ENCODE measurements at places on chromosomes 6 and 20.
A peak's percentile ranks its signal among the peaks of the same experiment; 100 is the strongest.

GRCh38 chr6:13285705-13286104 lies 42.6 kb downstream of the TBC1D7 start:
- H3K27ac ChIP-seq, result no peak overlapping the region
- no peak for DNase-seq
- H3K27me3 ChIP-seq, result no peaks in the 10 kb centered on the region
- peaks cover 45% of the 10 kb centered on the region for H3K36me3 ChIP-seq

DNA sequence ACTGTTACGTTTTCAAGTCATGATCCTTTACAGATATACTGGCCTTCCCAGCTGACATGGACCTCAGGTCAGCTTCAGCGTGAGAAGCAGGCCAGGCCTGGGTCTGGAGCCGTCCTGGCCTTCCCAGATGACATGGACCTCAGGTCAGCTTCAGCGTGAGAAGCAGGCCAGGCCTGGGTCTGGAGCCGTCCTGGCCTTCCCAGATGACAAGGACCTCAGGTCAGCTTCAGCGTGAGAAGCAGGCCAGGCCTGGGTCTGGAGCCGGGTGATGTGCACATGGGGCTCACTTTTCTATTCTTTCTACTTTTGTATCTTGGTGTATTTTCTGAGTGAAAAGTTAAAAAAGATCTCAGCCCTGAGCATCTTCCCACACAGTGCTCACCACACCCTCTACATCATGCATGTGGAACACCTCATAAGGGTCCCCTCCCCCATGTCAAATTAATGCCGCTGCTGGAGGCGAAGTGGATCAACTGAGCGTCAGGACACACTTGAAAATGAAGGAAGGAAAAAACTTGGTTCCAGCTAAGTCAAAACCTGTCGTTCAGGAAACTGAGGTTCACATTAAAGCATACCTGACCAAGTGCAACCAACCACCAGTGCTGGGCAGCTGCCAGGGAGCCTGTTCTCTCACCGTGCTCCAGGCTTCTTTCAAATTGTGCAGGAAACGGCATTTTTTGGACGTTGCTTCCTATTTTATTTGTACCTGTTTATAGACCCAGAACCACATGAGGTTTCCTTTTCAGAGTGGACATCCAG lies 32.2 kb downstream of the KIF25 start:
- H3K27ac ChIP-seq, result no peak overlapping the region
- H3K36me3 ChIP-seq, result no peaks in the 10 kb centered on the region
- H3K4me3 ChIP-seq, result no peak overlapping the region

DNA sequence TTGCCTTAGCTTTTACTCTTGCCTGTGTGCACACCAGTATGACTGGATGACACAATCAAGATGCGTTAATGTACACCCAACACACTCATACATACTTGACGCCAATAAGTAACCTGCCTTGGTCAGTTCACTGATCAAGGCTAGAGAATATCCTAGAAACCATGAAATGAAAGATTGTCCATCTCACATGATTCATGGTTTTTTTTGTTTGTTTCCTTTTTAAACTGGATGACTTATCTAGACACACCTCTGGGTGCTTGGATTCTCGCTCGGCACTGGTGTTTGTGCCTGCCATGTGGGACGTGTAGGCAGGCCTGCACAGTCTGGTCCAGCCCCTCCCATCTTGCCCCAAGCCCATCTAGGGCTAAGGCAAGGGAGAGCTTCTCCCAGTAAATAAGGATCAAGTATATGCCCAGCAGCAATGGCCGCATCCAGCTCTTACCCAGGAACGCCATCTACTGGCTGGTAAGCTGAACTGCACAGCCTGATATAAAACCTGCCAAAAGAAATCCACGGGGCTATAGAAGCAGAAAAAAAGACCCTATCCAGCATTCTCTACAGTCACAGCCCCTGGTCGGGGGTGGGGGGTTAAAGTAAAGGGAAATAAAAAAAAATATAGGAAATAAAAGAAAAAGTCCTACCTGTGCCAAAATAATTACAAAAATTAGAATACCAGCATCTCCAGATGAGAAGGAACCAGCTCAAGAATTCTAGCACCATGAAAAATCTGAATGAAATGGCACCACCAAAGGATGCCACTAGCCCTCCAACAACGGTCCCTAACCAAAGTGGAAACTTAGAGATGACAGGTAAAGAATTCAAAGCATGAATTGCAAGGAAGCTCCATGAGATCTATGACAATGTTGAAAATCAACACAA lies 73.3 kb downstream of the OTOR start:
- peak; percentile 10 for DNase-seq
- H3K27ac ChIP-seq, result no peak overlapping the region
- no peaks in the 10 kb centered on the region for H3K36me3 ChIP-seq
- H3K4me3 ChIP-seq, result no peak overlapping the region

- no peak for DNase-seq
- H3K36me3 ChIP-seq, result no peaks in the 10 kb centered on the region
- no peaks in the 10 kb centered on the region for H3K4me1 ChIP-seq
- no peak overlapping the region for H3K27ac ChIP-seq
- no peak overlapping the region for H3K4me3 ChIP-seq
These were observed 4.8 kb downstream of the F13A1 start for GRCh38 chr6:6315660-6316059.

GRCh38 chr6:42210551-42210950 lies 7.1 kb downstream of the MRPS10 start:
- H3K36me3 ChIP-seq, result peaks cover 68% of the 10 kb centered on the region
- no peak overlapping the region for H3K4me3 ChIP-seq
- no peak for DNase-seq
- no peaks in the 10 kb centered on the region for H3K27me3 ChIP-seq
- no peak overlapping the region for H3K27ac ChIP-seq

GRCh38 chr20:16212790-16213189 lies 360.5 kb downstream of the KIF16B start:
- H3K4me1 ChIP-seq, result no peaks in the 10 kb centered on the region
- H3K4me3 ChIP-seq, result no peak overlapping the region
- no peak for DNase-seq
- H3K27me3 ChIP-seq, result no peaks in the 10 kb centered on the region
- no peak overlapping the region for H3K27ac ChIP-seq
- H3K36me3 ChIP-seq, result no peaks in the 10 kb centered on the region

GRCh38 chr6:148530394-148530953 lies 187.8 kb downstream of the SASH1 start:
- no peak overlapping the region for H3K27ac ChIP-seq
- no peak for DNase-seq
- H3K4me1 ChIP-seq, result no peaks in the 10 kb centered on the region
- H3K36me3 ChIP-seq, result no peaks in the 10 kb centered on the region
- peaks cover 2% of the 10 kb centered on the region for H3K27me3 ChIP-seq

DNA sequence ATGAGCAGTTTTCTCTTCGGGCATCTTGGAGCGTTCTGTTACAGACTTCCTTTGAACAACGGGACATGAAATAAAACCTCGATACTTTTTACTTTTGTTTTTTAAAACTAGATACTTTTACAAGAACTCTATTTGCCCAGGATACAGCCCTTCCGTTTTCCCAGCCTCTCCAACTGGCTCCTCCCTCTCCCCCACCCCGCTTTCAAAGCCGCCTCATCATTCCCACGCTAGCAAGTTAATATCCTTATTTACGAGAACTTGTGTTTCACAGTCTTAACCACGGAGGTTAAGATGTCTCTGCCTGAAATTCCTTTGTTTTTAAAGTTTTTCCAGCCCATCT lies 241 bp upstream of the CFAP206 start:
- no peak for DNase-seq
- peak overlapping the region; percentile 79 for H3K4me3 ChIP-seq
- peaks cover 7% of the 10 kb centered on the region for H3K4me1 ChIP-seq
- H3K27ac ChIP-seq, result no peak overlapping the region

- DNase-seq, result no peak
- peaks cover 68% of the 10 kb centered on the region for H3K4me1 ChIP-seq
- peak overlapping the region; percentile 93 for H3K4me3 ChIP-seq
- no peaks in the 10 kb centered on the region for H3K27me3 ChIP-seq
- peaks cover 17% of the 10 kb centered on the region for H3K36me3 ChIP-seq
These were observed 60.3 kb downstream of the UTRN start for GRCh38 chr6:144345451-144345850.

DNA sequence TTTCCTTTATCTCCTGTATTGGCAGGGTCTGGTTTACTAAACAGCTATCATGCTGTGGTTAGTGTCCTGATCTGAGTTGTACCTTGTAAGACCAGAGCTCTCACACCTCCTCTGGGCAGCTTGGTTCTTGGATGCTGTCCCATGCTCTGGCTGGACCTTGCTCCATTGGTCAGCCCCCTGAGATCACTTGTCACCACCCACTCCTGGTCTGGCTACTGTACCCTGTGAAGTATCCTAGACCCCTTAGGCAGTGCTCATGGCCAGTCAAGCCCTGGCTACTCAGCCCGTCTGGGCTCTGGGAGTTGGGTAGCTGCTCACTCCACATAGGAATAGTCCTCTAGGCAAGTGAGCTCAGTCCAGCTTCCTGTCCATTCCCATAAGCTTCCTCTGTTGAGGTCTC lies 31.1 kb downstream of the ADGRF4 start:
- no peak overlapping the region for H3K4me3 ChIP-seq
- H3K27ac ChIP-seq, result no peak overlapping the region
- peaks cover 28% of the 10 kb centered on the region for H3K27me3 ChIP-seq
- no peak for DNase-seq
- H3K36me3 ChIP-seq, result no peaks in the 10 kb centered on the region
- H3K4me1 ChIP-seq, result peaks cover 5% of the 10 kb centered on the region

DNA sequence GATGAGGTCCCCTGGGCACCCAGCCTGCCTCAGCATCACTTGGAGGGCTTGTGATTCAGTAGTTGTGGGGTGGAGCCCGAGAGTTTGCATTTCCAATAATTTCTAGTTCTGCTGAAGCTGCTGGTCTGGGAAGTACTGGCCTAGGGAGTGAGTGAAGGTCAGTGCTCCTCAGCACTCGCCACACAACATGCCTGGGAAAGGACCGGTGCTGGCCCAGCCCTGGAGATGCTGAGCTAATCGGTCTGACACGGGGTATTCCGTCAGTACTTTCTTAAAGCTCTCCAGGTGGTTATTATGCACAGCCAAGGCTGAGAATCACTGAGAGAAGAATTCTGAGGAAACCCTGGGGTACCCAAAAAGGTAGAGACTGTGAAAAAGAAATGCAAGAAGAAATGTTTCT lies 228.2 kb downstream of the TMEM242 start:
- H3K27me3 ChIP-seq, result no peaks in the 10 kb centered on the region
- no peak overlapping the region for H3K27ac ChIP-seq
- peaks cover 25% of the 10 kb centered on the region for H3K4me1 ChIP-seq
- peaks cover 18% of the 10 kb centered on the region for H3K36me3 ChIP-seq
- H3K4me3 ChIP-seq, result no peak overlapping the region
- no peak for DNase-seq

- no peaks in the 10 kb centered on the region for H3K36me3 ChIP-seq
- no peak overlapping the region for H3K4me3 ChIP-seq
- DNase-seq, result no peak
These were observed 43.7 kb upstream of the BPIFA2 start for GRCh38 chr20:33124261-33124660.

DNA sequence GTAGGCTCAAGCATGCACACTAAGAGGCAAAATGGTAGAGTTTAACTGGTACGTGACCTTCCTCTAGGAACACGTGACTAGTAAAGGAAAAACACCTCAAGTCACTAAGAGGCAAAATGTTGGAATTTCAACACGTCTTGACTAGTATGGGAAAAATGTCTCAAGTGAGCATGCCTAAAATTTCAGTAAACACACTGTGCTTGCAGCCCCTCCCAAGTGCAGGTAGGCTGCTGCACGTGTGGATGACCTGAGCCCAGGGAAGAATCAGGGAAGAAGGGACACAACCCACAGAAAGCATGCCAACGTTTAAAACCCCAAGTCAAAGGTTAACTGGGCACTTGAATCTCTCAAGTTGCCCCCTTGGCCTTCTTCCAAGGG lies 162.2 kb downstream of the TENT5A start:
- H3K4me3 ChIP-seq, result no peak overlapping the region
- no peak for DNase-seq
- no peak overlapping the region for H3K27ac ChIP-seq
- H3K36me3 ChIP-seq, result no peaks in the 10 kb centered on the region
- no peaks in the 10 kb centered on the region for H3K4me1 ChIP-seq

- H3K4me3 ChIP-seq, result no peak overlapping the region
- no peaks in the 10 kb centered on the region for H3K27me3 ChIP-seq
- no peaks in the 10 kb centered on the region for H3K36me3 ChIP-seq
- H3K4me1 ChIP-seq, result peaks cover 3% of the 10 kb centered on the region
- no peak for DNase-seq
- no peak overlapping the region for H3K27ac ChIP-seq
These were observed 77.3 kb downstream of the DTD1 start for GRCh38 chr20:18665135-18665534.

- peak overlapping the region; percentile 96 for H3K27ac ChIP-seq
- peaks cover 47% of the 10 kb centered on the region for H3K36me3 ChIP-seq
- no peaks in the 10 kb centered on the region for H3K27me3 ChIP-seq
- H3K4me3 ChIP-seq, result peak overlapping the region; percentile 97
- peaks cover 22% of the 10 kb centered on the region for H3K4me1 ChIP-seq
- DNase-seq, result no peak
These were observed 500 bp downstream of the LTV1 start for GRCh38 chr6:143843677-143843999.

GRCh38 chr20:53643031-53643832 lies 49.6 kb upstream of the ZNF217 start:
- peak; percentile 67 for DNase-seq
- H3K27me3 ChIP-seq, result no peaks in the 10 kb centered on the region
- H3K4me1 ChIP-seq, result peaks cover 33% of the 10 kb centered on the region
- no peaks in the 10 kb centered on the region for H3K36me3 ChIP-seq
- peak overlapping the region; percentile 95 for H3K27ac ChIP-seq

- no peak for DNase-seq
- no peak overlapping the region for H3K4me3 ChIP-seq
- peaks cover 23% of the 10 kb centered on the region for H3K4me1 ChIP-seq
- peaks cover 84% of the 10 kb centered on the region for H3K36me3 ChIP-seq
- no peaks in the 10 kb centered on the region for H3K27me3 ChIP-seq
- H3K27ac ChIP-seq, result peak overlapping the region; percentile 5
These were observed 78.1 kb upstream of the TRAF3IP2 start for GRCh38 chr6:111683749-111684267.

DNA sequence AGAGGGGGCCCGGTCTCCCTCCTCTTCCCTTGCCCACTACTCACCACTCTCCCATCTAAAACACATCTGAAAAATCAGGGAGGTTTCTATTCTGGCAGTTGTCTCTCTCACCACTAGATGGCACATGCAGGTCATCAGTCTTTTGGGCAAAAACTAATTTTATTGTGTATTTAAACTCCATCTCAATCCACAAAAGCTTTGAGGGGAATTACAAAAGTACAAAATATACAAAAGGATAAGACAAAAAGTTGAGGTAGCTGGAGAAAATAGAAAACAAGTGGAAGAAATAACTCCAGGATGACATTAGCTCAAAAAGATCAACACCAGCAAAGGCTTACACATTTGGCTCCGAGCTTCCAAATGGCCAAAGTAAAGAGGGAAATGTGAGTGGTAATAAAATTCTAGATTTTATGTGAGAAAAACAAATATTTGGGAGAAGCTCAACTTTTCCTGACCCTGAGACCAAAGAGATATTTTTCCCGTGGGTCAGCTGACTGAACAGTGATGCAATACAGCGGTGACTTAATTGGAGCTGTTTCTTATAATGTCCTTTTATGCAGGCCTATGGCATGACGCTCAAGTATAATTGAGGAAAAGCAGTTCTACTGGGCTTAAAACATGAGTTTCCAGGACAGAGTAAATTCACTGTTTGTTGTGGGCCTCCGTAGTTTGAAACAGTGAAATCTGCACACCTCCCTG lies 79.8 kb upstream of the CHD6 start:
- peaks cover 5% of the 10 kb centered on the region for H3K27me3 ChIP-seq
- H3K27ac ChIP-seq, result no peak overlapping the region
- H3K4me1 ChIP-seq, result peaks cover 13% of the 10 kb centered on the region
- DNase-seq, result no peak
- H3K4me3 ChIP-seq, result no peak overlapping the region
